ENCODE measurements at places on chromosomes 1 and 21.

- H3K27ac ChIP-seq: no peak overlapping the region
- peaks cover 15% of the 10 kb centered on the region for H3K36me3 ChIP-seq
- H3K4me1 ChIP-seq: peaks cover 5% of the 10 kb centered on the region
Observed at GRCh38 chr1:96730574-96731298, 9.2 kb downstream of the PTBP2 start.

DNA sequence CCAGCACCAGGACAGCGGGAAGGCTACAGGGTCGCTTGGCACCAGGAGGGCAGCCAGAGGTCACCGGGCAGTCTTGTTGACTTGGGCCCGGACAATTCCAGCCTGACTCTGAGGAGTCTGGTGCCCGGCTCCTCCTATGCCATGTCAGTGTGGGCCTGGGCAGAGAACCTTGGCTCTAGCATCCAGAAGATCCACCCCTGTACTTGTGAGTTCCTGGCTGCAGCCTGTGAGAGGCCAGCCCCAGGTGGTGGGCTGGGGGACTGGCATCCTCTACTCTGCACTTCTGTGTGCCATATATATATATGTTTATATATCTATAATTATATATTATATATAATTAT lies 11.6 kb upstream of the PTPN7 start:
- peaks cover 15% of the 10 kb centered on the region for H3K4me1 ChIP-seq
- H3K27me3 ChIP-seq: no peaks in the 10 kb centered on the region

DNA sequence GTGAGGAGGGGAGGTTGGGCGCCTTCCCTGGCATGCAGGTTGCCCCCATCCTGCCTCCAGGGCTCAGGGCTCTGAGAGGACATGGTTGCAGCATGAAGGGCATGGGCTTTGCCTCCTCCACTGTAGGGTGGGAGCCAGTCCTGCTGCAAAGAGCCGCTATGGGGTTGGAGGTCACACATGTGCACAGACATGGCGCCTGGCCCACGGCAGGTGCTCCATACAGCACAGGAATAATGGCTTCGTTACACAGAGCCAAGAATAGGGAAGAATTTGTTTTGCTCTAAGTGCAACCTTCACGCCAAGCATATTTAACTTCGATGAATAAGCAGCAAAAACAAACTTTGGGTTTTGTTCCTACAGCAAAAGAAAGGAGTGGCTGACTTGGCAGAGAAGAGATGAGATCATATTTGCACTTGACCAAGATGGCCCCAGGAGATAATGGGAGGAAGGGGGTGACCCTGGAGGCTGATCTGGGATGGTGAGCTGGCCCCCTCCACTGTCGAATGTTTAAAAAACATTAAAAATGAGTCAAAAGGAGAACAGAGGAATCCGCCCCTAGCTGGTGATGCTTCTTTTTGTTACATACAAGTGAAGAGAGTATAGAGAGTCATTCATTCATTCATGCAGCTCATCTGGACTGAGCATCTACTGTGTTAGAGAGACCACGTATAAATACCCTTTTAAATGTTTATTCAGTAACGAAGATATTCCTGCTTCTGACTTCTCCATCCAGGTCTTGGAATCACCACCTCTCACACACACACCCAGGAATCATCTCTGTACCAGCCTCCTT lies 12.4 kb upstream of the C2CD2 start:
- no peaks in the 10 kb centered on the region for H3K36me3 ChIP-seq
- H3K4me3 ChIP-seq: no peak overlapping the region
- no peaks in the 10 kb centered on the region for H3K27me3 ChIP-seq
- peaks cover 36% of the 10 kb centered on the region for H3K4me1 ChIP-seq
- H3K27ac ChIP-seq: no peak overlapping the region
- no peak for DNase-seq

DNA sequence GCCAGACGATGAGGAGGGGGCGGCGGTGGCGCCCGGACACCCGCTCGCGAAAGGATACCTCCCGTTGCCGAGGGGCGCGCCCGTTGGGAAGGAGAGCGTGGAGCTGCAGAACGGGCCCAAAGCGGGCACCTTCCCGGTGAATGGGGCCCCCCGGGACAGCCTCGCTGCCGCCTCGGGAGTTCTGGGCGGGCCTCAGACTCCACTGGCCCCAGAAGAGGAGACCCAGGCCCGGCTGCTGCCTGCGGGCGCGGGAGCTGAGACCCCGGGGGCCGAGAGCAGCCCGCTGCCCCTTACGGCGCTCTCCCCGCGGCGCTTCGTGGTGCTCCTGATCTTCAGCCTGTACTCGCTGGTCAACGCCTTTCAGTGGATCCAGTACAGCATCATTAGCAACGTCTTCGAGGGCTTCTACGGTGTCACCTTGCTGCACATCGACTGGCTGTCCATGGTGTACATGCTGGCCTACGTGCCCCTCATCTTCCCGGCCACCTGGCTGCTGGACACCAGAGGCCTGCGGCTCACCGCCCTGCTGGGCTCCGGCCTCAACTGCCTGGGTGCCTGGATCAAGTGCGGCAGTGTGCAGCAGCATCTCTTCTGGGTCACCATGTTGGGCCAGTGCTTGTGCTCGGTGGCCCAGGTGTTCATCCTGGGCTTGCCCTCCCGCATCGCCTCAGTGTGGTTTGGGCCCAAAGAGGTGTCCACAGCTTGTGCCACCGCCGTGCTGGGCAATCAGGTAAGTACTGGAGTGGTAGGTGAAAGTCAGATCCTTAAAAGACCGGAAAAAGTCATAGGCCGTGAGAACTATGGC lies 588 bp downstream of the FLVCR1 start:
- H3K36me3 ChIP-seq: peaks cover 2% of the 10 kb centered on the region
- H3K27me3 ChIP-seq: no peaks in the 10 kb centered on the region
- H3K4me1 ChIP-seq: peaks cover 29% of the 10 kb centered on the region
- DNase-seq: peak; percentile 11

DNA sequence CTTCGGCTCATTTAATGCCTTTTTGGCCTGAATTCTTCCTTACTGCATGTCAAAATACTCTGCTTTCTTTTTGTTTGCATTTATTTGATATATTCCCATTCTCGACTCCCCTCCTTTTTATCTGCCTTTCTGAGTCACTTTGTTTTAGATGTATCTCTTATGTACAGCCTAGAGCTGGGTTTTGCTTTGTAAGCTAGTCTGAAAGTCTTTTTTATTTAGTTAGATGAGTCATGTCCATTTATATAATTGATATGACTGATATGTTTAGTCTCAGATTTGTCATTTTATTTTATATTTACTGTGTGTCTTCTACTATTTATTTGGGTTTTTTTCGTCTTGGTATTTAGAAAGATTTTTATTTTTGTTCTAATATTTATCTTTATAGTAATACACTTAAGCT lies 33.6 kb upstream of the GNG5 start:
- H3K4me3 ChIP-seq: no peak overlapping the region
- H3K36me3 ChIP-seq: no peaks in the 10 kb centered on the region
- H3K4me1 ChIP-seq: no peaks in the 10 kb centered on the region
- no peak overlapping the region for H3K27ac ChIP-seq

- H3K4me1 ChIP-seq: no peaks in the 10 kb centered on the region
- no peak for DNase-seq
- no peak overlapping the region for H3K27ac ChIP-seq
- no peak overlapping the region for H3K4me3 ChIP-seq
- H3K36me3 ChIP-seq: no peaks in the 10 kb centered on the region
Observed at GRCh38 chr1:111813440-111814304, 58.0 kb downstream of the DDX20 start.

- H3K4me1 ChIP-seq: no peaks in the 10 kb centered on the region
- no peak for DNase-seq
- no peak overlapping the region for H3K4me3 ChIP-seq
- H3K36me3 ChIP-seq: no peaks in the 10 kb centered on the region
- no peak overlapping the region for H3K27ac ChIP-seq
- H3K27me3 ChIP-seq: no peaks in the 10 kb centered on the region
Observed at GRCh38 chr1:147207192-147207591, 17.9 kb downstream of the FMO5 start.

GRCh38 chr1:157278383-157279137 lies 140.4 kb upstream of the ETV3 start:
- H3K36me3 ChIP-seq: no peaks in the 10 kb centered on the region
- no peak overlapping the region for H3K27ac ChIP-seq
- H3K4me1 ChIP-seq: no peaks in the 10 kb centered on the region
- peaks cover 13% of the 10 kb centered on the region for H3K27me3 ChIP-seq
- no peak for DNase-seq
- no peak overlapping the region for H3K4me3 ChIP-seq

GRCh38 chr1:94734963-94735901 lies 84.9 kb upstream of the SLC44A3 start:
- no peaks in the 10 kb centered on the region for H3K27me3 ChIP-seq
- no peak overlapping the region for H3K27ac ChIP-seq
- DNase-seq: no peak
- H3K4me1 ChIP-seq: peaks cover 4% of the 10 kb centered on the region
- H3K4me3 ChIP-seq: no peak overlapping the region

DNA sequence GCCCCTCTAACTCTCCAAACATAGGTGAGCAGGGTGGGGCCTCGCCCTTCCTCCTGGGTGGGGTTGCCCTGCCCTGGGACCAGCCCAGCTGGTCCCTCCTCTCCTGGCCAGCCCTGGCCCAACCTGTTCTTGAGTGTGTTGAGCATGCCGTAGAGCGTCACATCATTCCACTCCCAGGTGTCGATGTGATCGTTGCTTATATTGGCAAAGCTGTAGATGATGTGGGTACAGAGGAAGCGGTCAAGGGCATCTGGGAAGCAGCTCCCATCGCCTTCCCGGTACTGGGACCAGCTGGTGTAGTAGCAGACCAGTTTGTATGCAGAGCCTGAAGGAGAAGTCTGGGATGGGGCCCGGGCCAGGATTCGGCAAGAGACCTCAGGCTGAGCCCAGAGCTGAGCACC lies 1.4 kb downstream of the CHI3L1 start:
- H3K27ac ChIP-seq: no peak overlapping the region
- H3K4me3 ChIP-seq: no peak overlapping the region
- no peak for DNase-seq
- H3K36me3 ChIP-seq: no peaks in the 10 kb centered on the region
- H3K4me1 ChIP-seq: peaks cover 44% of the 10 kb centered on the region

DNA sequence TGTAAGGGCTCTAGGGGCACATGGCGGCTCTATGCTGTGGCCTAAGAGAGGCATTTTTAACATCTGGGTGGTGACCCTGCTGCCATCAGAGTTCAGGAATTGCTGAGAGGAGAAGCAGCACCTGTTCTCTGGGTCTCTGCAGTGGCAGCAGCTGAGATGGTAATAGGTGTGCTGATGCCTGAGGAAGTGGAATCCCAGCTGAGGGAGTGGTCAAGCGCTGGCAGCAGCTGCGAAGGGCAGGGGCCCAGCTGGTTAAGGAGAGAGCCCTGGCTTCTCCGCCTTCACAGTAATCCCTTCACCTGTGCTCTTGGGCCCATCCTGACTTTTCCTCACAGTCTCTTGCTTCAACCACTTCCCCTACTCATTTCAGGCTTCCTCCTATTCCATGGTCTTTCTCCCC lies 39.8 kb downstream of the GJA5 start:
- no peaks in the 10 kb centered on the region for H3K27me3 ChIP-seq
- H3K4me1 ChIP-seq: no peaks in the 10 kb centered on the region

- H3K27me3 ChIP-seq: no peaks in the 10 kb centered on the region
- H3K36me3 ChIP-seq: peaks cover 3% of the 10 kb centered on the region
- peaks cover 11% of the 10 kb centered on the region for H3K4me1 ChIP-seq
- H3K4me3 ChIP-seq: no peak overlapping the region
- no peak for DNase-seq
- no peak overlapping the region for H3K27ac ChIP-seq
Observed at GRCh38 chr1:110409316-110409715, 1.8 kb upstream of the LAMTOR5 start.

- H3K4me3 ChIP-seq: no peak overlapping the region
- no peak overlapping the region for H3K27ac ChIP-seq
Observed at GRCh38 chr1:98813738-98814309, 152.3 kb downstream of the SNX7 start.

- H3K36me3 ChIP-seq: no peaks in the 10 kb centered on the region
- no peak overlapping the region for H3K27ac ChIP-seq
- no peak overlapping the region for H3K4me3 ChIP-seq
Observed at GRCh38 chr1:34320053-34320669, 143.5 kb downstream of the C1orf94 start.

DNA sequence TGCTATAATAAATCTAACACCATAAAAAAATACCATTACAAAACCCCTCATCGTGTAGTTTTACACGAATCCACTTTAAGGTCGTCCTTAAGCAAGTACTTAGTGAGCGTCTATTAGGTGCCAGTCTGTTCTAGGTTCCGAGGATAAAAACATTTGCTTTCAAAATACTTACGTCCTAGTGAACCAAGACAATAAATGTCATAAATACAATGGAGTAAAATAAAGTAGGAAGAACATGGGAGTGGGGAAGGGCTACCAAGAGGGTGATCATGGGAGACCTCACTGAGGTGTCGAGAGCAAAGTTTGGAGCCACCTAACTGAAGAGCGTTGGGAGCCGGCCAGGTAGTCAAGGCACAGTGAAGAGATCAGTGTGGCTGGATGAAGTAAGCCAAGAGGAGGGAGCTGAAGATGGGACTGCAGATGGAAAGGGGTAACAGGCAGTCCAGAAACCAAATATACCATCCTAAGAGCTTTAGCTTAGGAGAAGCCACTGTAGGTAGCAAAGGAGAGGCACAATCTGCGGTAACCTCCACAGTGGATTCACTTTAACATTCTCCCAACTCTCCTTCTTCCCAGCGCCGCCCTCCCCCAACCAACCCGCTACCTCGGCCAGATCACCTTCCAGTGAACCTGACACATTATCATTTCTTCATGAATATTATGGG lies 684 bp downstream of the LTN1 start:
- peak overlapping the region; percentile 95 for H3K27ac ChIP-seq
- H3K36me3 ChIP-seq: peaks cover 2% of the 10 kb centered on the region
- H3K27me3 ChIP-seq: no peaks in the 10 kb centered on the region
- DNase-seq: no peak
- peak overlapping the region; percentile 100 for H3K4me3 ChIP-seq
- peaks cover 12% of the 10 kb centered on the region for H3K4me1 ChIP-seq

DNA sequence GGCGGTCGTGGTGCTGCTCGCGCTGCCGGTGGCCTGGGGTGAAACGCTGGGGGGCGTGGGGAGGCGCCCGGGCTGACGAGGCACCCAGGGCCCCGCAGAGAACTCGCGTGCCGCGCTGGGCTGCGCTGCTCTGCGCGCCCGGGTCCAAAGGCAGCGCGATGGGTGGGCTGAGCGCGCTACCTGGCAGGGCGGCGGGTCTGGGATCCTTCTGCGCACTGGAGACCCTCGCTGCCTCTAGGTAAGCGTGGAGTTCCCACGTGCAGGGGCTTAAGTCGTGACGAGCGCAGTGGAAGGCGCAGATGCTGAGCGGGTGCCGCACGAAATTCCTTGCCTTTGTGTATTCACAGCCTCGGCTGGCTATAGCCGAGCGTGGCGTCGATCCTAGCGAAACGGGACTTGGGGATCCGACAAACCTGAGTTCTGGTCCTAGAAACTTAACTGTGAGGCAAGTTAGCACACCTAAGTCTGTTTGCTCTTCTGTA lies 24.6 kb downstream of the CR1L start:
- H3K36me3 ChIP-seq: no peaks in the 10 kb centered on the region
- peak; percentile 15 for DNase-seq
- no peak overlapping the region for H3K4me3 ChIP-seq
- H3K27ac ChIP-seq: no peak overlapping the region

GRCh38 chr1:33443080-33443704 lies 12.3 kb upstream of the PHC2 start:
- H3K4me1 ChIP-seq: peaks cover 2% of the 10 kb centered on the region
- no peak for DNase-seq
- no peak overlapping the region for H3K4me3 ChIP-seq
- H3K27me3 ChIP-seq: no peaks in the 10 kb centered on the region
- no peaks in the 10 kb centered on the region for H3K36me3 ChIP-seq

- DNase-seq: no peak
- H3K4me3 ChIP-seq: no peak overlapping the region
- no peaks in the 10 kb centered on the region for H3K27me3 ChIP-seq
- no peaks in the 10 kb centered on the region for H3K36me3 ChIP-seq
- no peak overlapping the region for H3K27ac ChIP-seq
- no peaks in the 10 kb centered on the region for H3K4me1 ChIP-seq
Observed at GRCh38 chr1:81420760-81421159, 380.0 kb upstream of the ADGRL2 start.
